Stimulated activated CD4-positive, alpha-beta T cell treated with anti-CD3 and anti-CD28 coated beads, Interleukin-1b, Interleukin-23, amount 100 ng/mL, for 24 hours (primary cell): ENCODE measurements at places on chromosomes 7 and 10.

DNA sequence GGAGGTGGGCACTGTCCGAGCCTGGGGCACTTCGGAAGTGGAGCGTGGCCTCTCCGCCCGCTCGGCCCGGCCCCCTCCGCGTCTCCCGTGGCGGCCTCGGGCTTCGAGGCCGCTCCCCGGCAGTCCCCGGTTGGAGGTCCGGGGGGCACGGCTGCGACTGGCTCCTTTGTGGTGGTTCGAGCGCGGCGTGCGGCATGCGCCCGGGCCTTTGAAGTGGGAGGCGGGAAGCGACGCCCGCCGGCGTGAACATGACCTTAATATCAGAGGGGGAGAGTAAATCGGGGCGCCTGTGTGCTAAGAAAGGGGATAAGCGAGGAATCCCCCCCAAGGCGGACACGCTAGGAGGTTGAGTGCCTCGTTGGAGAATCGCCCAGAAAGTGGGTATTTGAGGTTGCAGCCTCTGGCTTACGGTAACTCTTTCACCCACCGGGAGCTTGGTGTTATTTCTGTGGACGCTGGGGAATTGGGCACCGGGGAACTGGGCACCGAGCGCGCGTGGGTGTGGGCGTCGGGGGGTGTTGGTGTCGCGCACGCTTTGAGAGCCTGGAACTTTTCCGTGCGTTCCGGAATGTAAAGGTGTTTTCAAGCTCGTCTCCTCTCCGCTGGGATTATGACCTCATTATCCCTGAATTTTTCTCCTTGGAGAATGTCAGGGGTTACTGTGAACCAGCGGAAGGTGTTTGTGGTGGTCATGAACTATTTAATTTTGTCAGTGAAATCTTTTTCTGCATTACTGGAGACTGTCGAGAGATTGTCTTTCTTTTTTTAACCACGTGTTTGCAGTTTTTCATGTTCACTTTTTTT lies 660 bp downstream of the SUV39H2 start:
- no peak for DNase-seq

GRCh38 chr7:95246831-95247370 lies 77.4 kb downstream of the PON1 start:
- DNase-seq = no peak

GRCh38 chr7:148914208-148914777 lies 30.2 kb upstream of the EZH2 start:
- DNase-seq = peak; percentile 53

DNA sequence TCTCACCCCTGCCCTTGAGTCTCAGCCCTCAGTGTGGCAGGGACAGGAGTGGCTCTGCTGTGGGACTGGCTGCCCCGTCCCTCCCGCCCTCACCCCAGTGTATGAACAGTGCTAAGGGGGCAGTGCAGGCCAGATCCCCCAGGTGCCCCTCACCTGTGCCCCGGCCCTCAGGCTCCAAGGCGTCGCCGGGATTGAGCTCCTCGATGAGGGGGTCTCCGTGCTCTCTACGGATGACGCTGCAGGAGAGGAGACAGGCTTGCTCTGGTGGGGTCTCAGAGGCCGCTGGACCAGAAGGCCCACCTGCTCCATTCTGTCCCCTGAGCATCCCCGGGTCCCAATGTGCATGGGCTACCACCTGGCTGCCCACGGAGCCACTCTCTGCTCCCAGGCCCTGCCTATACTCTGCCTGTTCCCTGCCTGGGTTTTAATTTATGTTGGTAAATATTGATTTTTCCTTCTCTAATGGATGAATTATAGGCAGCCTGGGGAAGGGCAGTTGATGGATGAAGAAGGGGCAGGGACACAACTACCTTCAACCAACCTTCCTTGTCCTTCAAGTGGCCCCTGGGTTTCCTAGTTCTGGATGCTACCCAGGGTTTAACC lies 47.2 kb downstream of the GOLGA7B start:
- no peak for DNase-seq

GRCh38 chr7:24455813-24456525 lies 117.3 kb upstream of the PALS2 start:
- DNase-seq = no peak

- DNase-seq = no peak
Measured at GRCh38 chr10:1044146-1044545, 4.8 kb downstream of the IDI1 start.

- DNase-seq = no peak
Measured at GRCh38 chr7:69780379-69780778, 182.1 kb downstream of the AUTS2 start.

DNA sequence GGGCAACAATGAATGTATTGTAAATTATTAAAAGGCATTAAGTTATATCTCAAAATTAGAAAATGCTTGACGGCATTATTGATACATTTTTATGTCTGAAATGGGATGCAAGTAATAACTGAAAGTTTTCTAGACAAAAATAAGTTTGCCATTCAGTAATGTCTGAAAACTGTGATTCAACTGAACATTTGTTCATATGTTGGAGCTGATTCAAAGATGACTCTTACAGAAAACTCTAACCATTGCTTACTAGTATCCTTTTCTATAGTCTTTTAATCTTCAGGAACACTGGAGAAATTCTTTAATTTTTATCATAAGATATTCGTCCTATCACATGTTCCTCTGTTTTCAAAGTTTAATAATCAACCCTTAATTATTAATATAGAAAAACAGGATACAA lies 71.1 kb upstream of the TFEC start:
- no peak for DNase-seq

DNA sequence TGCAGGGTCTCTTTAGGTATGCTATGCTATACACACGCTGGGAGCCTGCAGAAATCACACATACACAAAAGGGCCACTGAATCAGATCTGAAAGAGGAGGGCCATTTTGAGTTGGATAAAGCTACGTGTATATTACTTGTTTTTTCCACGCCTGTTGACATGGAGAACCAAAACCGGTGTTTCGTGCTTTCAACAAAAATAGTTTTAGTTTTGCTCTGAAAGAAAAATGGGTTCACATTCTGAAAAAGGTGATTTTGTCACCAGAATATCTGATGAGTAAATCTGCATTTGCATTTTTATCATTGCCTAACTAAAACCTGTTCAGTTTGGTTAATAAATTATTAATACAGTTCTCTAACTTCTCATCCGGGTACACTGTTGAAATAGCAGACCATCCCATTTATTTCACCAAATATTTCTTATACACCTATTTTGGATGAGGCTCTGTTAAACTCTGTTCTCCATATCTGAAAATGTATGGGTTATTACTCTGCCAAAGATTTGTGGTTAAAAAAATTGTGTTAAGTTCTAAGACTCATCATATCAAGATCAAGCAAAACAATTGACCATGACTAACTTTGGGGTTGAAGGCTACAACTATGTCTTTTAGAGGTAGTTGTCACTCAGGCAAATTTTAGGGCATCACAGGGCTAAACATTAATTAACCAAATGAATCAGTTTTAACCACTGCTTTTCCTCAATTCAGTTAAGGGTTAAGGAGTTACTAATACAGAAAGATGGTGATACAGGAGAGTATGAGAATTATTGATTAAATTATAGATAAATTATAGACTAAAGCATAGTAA lies 101.2 kb upstream of the RPA3 start:
- no peak for DNase-seq

DNA sequence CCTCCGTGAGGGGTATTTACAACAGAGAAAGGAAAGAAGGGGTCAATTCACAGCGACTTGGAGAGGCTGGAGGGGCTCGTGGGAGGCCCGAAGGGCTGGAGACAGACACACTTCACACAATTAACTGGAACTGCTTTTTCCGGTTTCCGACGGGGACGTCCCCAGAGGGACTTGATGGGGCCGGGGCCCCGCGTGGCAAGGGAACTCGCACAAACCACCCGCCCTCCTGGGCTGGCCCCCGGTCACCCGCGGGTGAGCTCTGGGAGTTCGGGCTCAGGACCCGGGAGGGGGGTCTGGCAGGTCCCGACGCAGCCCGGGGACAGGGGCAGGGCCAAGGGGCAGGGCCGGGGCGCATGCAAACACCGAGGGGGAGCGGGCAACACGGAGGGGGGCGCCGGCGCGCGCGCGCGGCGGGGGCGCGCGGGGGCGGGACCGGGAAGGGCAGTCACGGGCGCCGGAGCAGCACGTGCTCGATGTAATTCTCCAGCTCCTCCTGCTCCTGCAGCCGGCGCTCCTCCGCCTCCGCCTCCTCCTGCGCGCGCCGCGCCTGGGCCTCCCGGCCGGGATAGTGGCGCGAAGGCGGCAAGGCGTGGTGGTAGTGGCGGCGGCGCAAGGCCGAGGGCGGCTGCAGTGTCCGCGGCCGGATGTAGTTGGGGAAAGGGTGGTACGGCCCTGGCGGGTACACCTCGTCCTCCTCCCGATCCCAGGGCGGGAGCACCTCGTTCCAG lies 2.7 kb downstream of the VGF start:
- no peak for DNase-seq

DNA sequence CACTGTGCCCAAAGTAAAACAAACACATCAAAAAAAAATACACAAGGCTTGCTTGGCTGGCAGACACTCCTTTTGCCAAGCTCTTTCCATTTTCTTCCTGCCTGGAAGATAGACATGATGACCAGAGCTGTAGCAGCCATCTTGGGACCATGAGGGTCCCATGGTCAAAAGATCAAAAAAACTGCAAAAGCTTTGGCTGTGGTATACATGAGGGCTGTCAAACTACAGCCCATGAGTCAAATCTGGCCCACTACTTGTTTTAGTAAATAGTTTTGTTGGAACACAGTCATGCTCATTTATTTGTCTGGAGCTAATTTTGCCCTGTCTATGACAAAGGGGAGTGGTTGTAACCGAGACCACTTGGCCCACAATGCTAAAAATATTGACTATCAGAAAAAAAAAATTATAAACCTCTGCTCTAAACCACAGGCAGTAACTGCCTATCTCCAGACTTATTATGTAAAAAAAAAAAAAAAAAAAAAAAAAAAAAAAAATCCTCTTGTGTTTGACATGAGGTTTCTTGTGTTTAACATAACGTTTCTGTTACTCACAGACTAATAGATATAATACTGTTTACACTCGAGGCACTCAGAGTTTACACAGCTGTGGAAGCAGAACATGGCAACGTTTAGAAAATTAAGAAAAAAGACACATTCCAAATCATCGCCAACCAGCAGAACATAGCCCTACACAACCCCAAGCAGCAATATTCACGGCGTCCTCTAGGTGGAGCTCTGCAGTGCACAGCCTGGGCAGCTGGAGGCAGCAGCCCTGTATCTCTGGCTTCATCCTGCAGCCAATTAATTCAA lies 36.9 kb downstream of the ASB13 start:
- peak; percentile 79 for DNase-seq

- no peak for DNase-seq
Measured at GRCh38 chr10:3787016-3787400, 2.0 kb upstream of the KLF6 start.

GRCh38 chr10:113692271-113692670 lies 12.6 kb downstream of the CASP7 start:
- DNase-seq = no peak

GRCh38 chr10:131312478-131312836 lies 936 bp upstream of the TCERG1L start:
- DNase-seq = no peak

GRCh38 chr10:101939729-101940128 lies 96.1 kb upstream of the KCNIP2 start:
- no peak for DNase-seq

GRCh38 chr7:22356701-22357310 lies at the start of gene RAPGEF5:
Gene RAPGEF5 (minus strand): TSS chr7:22357154. CDS start chr7:22357060, 94 bp downstream.
- no peak for DNase-seq

- no peak for DNase-seq
Measured at GRCh38 chr7:45923290-45923689, 2.2 kb upstream of the IGFBP3 start.

DNA sequence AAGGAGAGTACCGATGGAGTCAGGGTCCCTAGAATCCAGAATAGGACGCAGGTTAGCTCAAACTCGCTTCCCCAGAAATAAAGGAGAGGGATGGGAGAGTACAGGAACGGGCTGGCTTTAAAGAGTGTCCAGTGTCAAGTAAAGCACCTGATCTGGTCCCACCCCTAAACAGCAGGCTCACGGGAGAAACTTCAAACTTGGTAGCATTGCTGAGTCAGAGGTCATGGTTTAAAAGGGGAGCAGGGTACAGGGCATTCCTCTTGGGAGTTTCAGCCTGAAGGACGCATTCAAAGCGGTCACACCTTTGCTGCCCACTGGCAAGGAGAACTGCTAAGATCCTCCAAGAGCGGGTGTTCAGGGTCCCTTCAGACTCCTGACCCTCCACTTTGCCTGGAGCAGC lies 140.7 kb downstream of the GLI3 start:
- DNase-seq = no peak

GRCh38 chr10:132689721-132690360 lies 96.1 kb downstream of the NKX6-2 start:
- no peak for DNase-seq

GRCh38 chr7:38311329-38311937 lies 38.0 kb upstream of the TARP start:
- no peak for DNase-seq

GRCh38 chr10:132869621-132870020 lies 72.7 kb downstream of the CFAP46 start:
- no peak for DNase-seq

DNA sequence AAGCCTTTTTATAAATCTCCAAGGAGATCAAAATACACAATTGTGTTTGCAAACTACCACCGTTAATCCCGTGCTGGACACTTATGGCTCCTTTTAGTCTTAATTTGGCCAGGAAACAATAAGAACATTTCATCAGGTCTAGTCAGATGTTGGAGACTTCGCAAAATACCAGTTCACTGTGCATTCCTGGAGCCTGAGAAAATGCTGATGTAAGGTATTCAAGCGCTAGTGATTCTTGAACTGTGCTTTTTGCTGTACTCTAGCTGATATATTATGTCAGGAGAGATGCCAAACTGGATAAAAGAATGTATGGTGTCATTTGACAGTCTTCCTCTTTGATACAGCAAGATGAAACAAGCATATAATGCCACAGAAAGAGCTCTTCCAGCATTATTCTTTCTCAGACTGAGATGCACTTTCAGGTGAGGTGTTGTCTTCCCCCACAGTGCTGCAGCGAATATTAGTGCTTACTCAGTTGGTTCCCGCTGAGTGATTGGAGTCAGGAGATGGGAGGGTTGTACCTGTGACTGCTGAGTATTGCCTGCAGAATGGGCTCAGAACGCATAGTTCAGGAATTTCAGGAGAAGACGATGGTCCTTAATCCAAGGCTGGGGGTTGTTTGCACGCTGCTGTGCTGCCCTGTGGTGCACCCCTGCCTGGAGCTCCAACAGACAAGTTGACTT lies 59.2 kb downstream of the OGDH start:
- no peak for DNase-seq

DNA sequence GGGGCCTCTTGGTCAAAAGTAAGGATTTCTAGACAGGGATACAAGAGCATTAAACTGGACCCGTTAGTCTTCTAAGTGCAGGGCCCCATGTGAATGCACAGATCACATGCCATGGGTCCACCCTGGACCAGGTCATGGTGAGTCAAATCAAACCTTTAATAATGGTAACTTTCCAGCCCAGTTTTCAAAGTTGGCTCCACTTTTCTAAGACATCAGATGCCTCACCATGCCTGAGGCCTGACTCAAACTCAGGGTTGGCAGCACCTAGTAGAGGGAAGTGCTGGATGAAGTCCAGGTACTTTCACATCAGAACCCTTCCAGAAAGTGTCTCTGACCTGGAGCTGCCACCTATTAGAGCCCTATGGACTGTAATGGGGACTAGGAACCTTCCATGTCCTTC lies 9.7 kb upstream of the SMIM30 start:
- DNase-seq = no peak
